Smooth muscle cell of trachea (primary cell): ENCODE measurements at places on chromosomes 7 and 10. TPM values are rescaled to one million over a fixed set of nuclear protein-coding genes. Genes with fewer than 3 reads are reported as not detected.

CPVL gene
- total RNA-seq, result 0.66 and 0.73 TPM in 2 replicates

LRRC4 gene
- total RNA-seq, result 0.29 and 0.33 TPM in 2 replicates

PLXNA4 gene
- 1.9 and 3.6 TPM in 2 replicates for total RNA-seq

SORCS3 gene
- total RNA-seq, result not detected in 2 replicates

NUPR2 gene
- total RNA-seq, result not detected in 2 replicates

TEX47 gene
- not detected in 2 replicates for total RNA-seq

ZNF316 gene
- total RNA-seq, result 14.1 and 28.6 TPM in 2 replicates

KCND2 gene
- 1.2 and 7.3 TPM in 2 replicates for total RNA-seq

MBLAC1 gene
- 2.5 and 3.6 TPM in 2 replicates for total RNA-seq

FAM25A gene
- not detected in 2 replicates for total RNA-seq

OR2A5 gene
- not detected in 2 replicates for total RNA-seq
